Activated T-cell treated with anti-CD3 and anti-CD28 coated beads, Interleukin-2, amount 50 U/mL, for 24 hours (primary cell): ENCODE measurements at places on chromosomes 2 and 18.

- no peak for DNase-seq
- H3K27ac ChIP-seq: no peak overlapping the region
- peaks cover 39% of the 10 kb centered on the region for H3K27me3 ChIP-seq
- H3K36me3 ChIP-seq: no peaks in the 10 kb centered on the region
- H3K4me3 ChIP-seq: no peak overlapping the region
- H3K4me1 ChIP-seq: peaks cover 7% of the 10 kb centered on the region
Measured at GRCh38 chr18:35525795-35526494, 28.2 kb upstream of the INO80C start.

GRCh38 chr2:12847694-12848575 lies 131.2 kb downstream of the TRIB2 start:
- DNase-seq: no peak
- no peak overlapping the region for H3K27ac ChIP-seq
- H3K27me3 ChIP-seq: peaks cover 12% of the 10 kb centered on the region
- no peak overlapping the region for H3K4me3 ChIP-seq
- no peaks in the 10 kb centered on the region for H3K36me3 ChIP-seq

GRCh38 chr2:99772591-99773331 lies 282.9 kb upstream of the REV1 start:
- no peak overlapping the region for H3K4me3 ChIP-seq
- H3K27me3 ChIP-seq: no peaks in the 10 kb centered on the region
- no peaks in the 10 kb centered on the region for H3K36me3 ChIP-seq

DNA sequence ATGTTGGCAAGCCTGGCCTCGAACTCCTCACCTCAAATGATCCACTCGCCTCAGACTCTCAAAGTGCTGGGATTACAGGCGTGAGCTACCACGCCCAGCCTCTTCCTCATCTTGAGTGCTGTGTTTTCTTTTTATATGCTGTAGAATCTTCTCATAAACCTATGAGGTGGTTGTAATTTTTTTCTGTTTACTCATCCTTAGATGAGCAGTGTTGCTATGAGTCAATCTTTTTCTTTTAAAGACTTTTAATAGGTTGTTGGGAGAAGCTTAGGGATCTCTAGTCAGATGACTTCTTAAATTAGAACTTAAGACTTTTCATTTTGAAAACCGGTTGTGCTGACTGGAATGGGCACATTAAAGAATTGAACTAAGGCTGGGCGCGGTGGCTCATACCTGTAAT lies 8.7 kb upstream of the AAK1 start:
- H3K4me3 ChIP-seq: no peak overlapping the region
- no peaks in the 10 kb centered on the region for H3K27me3 ChIP-seq
- no peak for DNase-seq
- H3K4me1 ChIP-seq: peaks cover 56% of the 10 kb centered on the region
- H3K36me3 ChIP-seq: no peaks in the 10 kb centered on the region

- no peaks in the 10 kb centered on the region for H3K36me3 ChIP-seq
- no peak for DNase-seq
- no peak overlapping the region for H3K4me3 ChIP-seq
- no peak overlapping the region for H3K27ac ChIP-seq
- no peaks in the 10 kb centered on the region for H3K27me3 ChIP-seq
Measured at GRCh38 chr2:142721015-142721414, 156.4 kb upstream of the KYNU start.

DNA sequence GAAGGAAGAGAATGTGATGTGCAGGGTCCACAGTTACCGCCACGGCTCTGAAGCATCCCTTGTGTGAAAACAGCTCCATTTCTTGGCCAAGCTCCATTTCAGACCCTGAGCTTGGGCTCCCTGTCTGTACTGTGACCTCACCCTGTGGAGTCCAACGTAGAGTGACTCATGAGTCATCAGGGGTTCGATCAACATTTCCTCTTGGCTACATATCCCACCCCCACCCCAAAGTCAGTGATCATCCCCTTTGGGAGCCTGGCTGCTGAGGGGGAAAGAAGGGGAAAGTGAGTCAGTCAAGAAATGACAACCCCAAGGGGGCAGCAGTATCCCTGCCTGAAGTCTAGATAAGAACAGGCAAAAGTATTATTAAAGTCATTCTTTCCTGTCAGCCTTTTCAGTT lies 62.2 kb downstream of the PAPOLG start:
- H3K4me3 ChIP-seq: peak overlapping the region; percentile 43
- H3K27me3 ChIP-seq: no peaks in the 10 kb centered on the region
- no peaks in the 10 kb centered on the region for H3K36me3 ChIP-seq

GRCh38 chr2:17416884-17417391 lies 101.3 kb downstream of the RAD51AP2 start:
- no peaks in the 10 kb centered on the region for H3K4me1 ChIP-seq
- no peak overlapping the region for H3K27ac ChIP-seq
- no peak for DNase-seq
- no peak overlapping the region for H3K4me3 ChIP-seq

DNA sequence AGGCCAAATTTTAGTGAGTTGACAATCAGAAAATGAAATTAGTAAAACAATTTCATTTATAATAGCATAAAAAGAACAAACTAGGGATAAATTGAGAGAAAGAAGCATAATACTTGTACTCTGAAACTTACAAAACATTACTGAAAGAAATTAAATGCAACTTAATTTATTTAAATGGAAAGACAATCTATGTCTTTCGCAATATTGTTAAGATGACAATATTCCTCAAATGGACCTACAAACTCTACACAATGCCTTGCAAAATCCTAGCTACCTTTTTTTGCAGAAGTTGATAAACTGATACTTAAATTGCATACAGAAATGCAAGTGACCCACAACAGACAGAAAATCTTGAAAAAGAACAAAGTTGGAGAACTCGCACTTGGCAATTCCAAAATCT lies 9.1 kb downstream of the EPG5 start:
- no peak for DNase-seq
- no peak overlapping the region for H3K4me3 ChIP-seq
- H3K36me3 ChIP-seq: peaks cover 52% of the 10 kb centered on the region
- peaks cover 60% of the 10 kb centered on the region for H3K4me1 ChIP-seq
- H3K27me3 ChIP-seq: no peaks in the 10 kb centered on the region

DNA sequence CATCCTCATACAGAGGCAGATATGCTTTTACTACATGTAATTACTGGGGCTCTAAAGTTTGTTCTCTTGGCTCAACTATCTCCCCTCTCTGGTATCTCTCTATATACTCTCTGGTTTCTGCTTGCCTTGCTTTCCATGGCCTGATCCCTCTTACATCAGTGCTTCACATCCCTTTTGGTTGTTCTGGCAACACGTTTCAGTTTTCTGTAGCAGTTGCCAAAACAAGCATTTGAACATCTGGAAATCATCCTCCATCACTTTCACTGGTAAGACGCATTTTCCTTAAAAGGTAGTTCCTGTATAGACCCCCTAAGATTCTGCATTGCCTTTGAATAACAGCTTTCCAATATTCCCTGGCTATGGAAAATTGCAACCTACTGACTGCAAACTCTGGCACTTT lies 25.9 kb downstream of the COL5A2 start:
- no peaks in the 10 kb centered on the region for H3K27me3 ChIP-seq
- H3K4me1 ChIP-seq: no peaks in the 10 kb centered on the region
- no peaks in the 10 kb centered on the region for H3K36me3 ChIP-seq
- DNase-seq: no peak
- no peak overlapping the region for H3K27ac ChIP-seq

DNA sequence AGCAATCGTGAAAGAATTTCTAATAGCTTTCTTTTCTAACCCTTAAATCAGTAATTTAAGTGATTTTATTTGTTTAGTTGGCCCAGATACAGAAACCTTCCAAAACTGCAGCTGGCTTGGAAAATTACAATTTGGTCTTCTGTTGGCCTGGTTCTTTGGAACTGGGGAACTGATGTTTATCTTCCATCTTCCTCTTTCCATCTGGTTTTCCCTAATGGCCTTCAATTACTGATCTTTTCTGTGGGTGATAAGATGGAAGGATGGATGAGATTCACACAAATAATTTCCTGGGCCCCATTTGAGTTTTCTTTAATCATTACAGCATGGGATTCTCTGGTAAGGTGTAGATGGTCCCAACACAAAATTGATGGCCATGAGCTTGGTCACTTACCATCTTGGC lies 106.5 kb upstream of the CHRNA1 start:
- no peak overlapping the region for H3K4me3 ChIP-seq
- no peak for DNase-seq
- no peaks in the 10 kb centered on the region for H3K36me3 ChIP-seq
- H3K4me1 ChIP-seq: no peaks in the 10 kb centered on the region

DNA sequence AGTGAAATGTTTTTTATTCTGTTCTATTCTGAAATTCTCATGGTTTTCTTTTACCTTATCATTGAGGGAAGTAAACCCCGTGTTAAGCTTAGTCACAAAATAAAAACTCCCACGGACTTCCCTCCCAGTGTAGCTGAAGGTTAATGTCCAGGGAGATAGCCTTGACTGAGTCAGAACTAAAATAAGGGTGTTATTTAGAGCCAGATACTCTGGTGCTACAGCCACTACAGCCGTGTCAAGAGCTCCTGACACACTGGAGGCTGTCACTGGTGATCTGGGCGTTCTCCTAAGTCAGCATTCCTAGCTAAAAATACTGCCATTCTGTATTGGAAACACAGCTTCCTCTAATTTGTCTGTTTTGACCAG lies 82.0 kb upstream of the RANBP2 start:
- no peak overlapping the region for H3K4me3 ChIP-seq
- peaks cover 79% of the 10 kb centered on the region for H3K4me1 ChIP-seq
- peaks cover 7% of the 10 kb centered on the region for H3K36me3 ChIP-seq
- no peak for DNase-seq
- no peaks in the 10 kb centered on the region for H3K27me3 ChIP-seq

- no peaks in the 10 kb centered on the region for H3K36me3 ChIP-seq
- H3K4me1 ChIP-seq: no peaks in the 10 kb centered on the region
- H3K27me3 ChIP-seq: peaks cover 38% of the 10 kb centered on the region
- no peak overlapping the region for H3K4me3 ChIP-seq
- no peak for DNase-seq
- H3K27ac ChIP-seq: no peak overlapping the region
Measured at GRCh38 chr18:54316071-54316820, 41.4 kb downstream of the STARD6 start.

DNA sequence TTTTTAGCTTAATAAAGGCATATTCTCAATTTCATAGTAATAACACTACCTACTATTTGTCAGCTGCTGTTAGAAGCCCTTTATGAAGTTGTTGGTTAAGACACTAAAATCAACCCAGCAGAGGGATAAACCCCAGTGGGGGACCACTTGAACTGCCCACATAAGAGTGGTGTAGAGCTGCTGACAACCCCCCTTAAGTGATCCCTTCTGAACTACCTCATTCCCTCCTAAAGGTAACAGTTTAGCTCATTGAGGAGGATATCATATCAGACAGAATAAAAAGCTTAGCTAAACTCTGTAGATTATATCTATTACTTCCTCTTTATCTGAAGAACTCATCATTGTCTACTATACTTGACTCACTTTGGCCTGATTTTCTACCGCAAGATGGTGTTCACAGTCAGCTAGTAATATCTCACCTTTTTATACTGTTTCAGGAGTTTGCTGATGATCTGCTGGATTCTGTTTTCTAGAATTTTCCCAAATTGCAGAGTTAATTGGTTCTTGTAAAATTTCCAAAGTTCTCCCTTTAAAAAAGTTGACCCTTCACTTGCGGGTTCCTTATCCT lies 16.2 kb downstream of the GALM start:
- H3K27ac ChIP-seq: peak overlapping the region; percentile 91
- DNase-seq: no peak
- H3K4me3 ChIP-seq: peak overlapping the region; percentile 51
- peaks cover 49% of the 10 kb centered on the region for H3K4me1 ChIP-seq

GRCh38 chr2:226715347-226715990 lies 84.2 kb downstream of the IRS1 start:
- peaks cover 2% of the 10 kb centered on the region for H3K4me1 ChIP-seq
- H3K36me3 ChIP-seq: no peaks in the 10 kb centered on the region
- no peak overlapping the region for H3K4me3 ChIP-seq
- H3K27ac ChIP-seq: no peak overlapping the region
- no peak for DNase-seq

DNA sequence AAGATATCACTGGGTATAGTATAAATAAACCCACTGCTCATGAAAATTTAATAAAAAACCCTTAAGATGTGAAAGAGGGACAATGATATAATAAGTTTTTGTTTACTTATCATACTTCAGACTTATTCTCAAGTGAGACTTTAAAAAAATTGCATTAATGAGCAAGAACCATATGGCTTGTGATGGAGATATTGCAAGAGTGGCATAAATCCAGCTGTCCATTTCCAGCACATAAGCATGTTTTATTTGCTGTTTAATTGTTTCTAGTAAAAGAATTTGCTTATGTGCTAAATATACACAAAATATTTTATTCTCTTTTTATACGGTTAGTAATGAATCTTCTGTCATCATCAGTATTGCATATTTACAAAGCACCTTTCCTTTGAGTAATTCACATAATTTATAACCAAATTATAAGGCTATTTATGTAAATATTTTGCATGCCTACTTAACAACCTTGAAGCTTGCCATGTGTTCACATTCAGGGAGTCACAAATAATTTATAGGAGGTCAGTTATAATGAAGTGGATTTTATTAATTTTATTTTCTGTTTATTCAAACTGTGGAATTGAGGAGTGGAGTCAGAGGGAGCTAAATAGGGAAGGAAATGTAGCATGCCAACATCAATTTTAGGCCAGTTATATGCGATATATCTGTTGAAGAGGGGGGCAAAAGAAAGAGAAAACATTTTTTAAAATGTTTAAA lies 318.5 kb upstream of the CWC22 start:
- no peaks in the 10 kb centered on the region for H3K36me3 ChIP-seq
- DNase-seq: no peak
- no peak overlapping the region for H3K4me3 ChIP-seq

GRCh38 chr18:610214-610928 lies 13.6 kb downstream of the CLUL1 start:
- peaks cover 8% of the 10 kb centered on the region for H3K27me3 ChIP-seq
- no peaks in the 10 kb centered on the region for H3K36me3 ChIP-seq
- no peak overlapping the region for H3K4me3 ChIP-seq
- H3K27ac ChIP-seq: no peak overlapping the region

- H3K27ac ChIP-seq: no peak overlapping the region
- no peak overlapping the region for H3K4me3 ChIP-seq
- peaks cover 20% of the 10 kb centered on the region for H3K27me3 ChIP-seq
- no peaks in the 10 kb centered on the region for H3K36me3 ChIP-seq
Measured at GRCh38 chr2:9982248-9982647, 30.8 kb downstream of the GRHL1 start.

GRCh38 chr2:1914541-1915165 lies 170.3 kb upstream of the PXDN start:
- H3K4me1 ChIP-seq: peaks cover 3% of the 10 kb centered on the region
- H3K27me3 ChIP-seq: no peaks in the 10 kb centered on the region
- DNase-seq: no peak

GRCh38 chr18:44599412-44599811 lies 81.3 kb upstream of the SETBP1 start:
- H3K27me3 ChIP-seq: peaks cover 10% of the 10 kb centered on the region
- H3K36me3 ChIP-seq: no peaks in the 10 kb centered on the region
- DNase-seq: no peak
- no peak overlapping the region for H3K4me3 ChIP-seq

DNA sequence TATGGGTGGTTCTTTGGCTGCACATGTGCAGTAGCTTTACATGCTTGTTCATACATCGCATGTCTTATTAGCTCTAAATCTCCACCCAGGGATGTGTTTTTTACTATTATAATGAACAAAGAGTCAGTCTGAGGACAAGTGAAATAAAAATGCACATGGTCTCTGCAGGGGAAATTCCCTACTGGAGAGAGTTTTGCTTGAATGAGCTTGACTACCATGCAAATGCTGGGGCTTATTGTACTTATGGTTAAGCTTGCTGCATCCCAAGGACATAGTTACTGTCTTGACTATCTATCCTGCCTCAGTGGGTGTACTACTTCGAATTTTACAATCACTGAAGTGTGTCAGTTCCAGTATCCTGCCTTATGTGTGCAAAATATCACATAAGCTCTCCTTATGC lies 362.7 kb downstream of the TDRD15 start:
- no peaks in the 10 kb centered on the region for H3K4me1 ChIP-seq
- H3K27ac ChIP-seq: no peak overlapping the region
- no peaks in the 10 kb centered on the region for H3K27me3 ChIP-seq

GRCh38 chr2:188984065-188984491 lies 9.9 kb downstream of the COL3A1 start:
- no peak overlapping the region for H3K4me3 ChIP-seq
- no peak for DNase-seq
- peaks cover 3% of the 10 kb centered on the region for H3K27me3 ChIP-seq
- H3K4me1 ChIP-seq: peaks cover 7% of the 10 kb centered on the region
